Lower leg skin (tissue), 4 donors: ENCODE measurements at places on chromosomes 3 and 15.

- DNase-seq: no peak
Observed at GRCh38 chr15:98999233-98999632, 8.4 kb downstream of the PGPEP1L start.

- DNase-seq: no peak
Observed at GRCh38 chr3:113174801-113175485, 36.4 kb upstream of the BOC start.

DNA sequence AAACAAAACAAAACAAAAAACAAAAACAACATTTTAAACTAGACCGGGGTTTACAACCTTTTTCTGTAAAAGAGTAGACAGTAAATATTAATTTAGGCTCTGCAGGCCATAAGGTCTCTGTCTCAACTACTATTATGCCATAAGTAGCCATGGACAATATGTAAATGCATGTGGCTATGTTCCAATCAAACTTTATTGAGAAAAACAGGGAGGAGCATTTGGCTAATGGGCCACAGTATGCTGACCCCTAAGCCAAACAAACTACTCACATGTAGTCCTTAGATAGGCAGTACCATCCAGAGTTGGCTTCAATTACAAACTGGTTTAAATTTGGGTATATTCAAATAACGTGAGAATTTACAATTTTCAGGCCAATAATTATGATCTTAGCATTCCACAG, 144.2 kb downstream of the TBL1XR1 start:
- no peak for DNase-seq

DNA sequence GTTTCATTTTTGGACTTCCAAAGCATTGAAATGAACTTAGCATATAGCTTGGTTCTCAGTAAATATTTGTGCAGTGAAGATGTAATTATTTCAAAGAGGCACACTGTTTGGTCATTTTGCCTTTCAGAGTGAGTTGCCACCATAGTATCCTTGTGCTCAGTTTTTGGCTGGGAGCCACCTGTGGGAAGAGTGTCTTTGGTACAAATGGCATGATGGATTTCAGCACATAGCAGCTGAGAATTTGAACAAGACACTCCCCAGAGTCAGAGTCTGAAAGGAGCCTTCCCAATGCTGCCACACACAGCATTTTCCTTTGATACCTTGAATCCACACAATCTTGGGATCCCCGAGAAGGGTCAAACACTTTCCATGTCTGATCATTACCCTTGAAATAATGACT, 897.2 kb upstream of the ARPP21 start:
- DNase-seq: no peak

DNA sequence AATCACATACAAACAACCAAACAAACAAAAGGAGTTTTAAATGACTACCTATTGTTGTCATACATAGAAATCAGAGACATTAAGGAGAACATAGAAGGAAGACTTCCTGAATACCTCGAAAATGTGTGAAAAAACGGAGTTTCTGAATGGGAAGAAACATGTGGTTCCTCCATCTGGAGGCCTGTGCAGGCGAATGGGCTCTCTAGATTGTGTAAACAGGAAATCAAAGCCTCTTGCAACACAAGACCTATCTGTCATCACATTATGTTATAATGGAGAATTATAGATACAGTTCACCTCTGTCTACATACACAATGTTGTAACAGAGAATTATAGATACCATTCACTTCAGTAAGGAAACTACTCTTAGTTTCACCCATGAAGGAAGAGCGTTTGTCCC, 44.1 kb downstream of the RUBCN start:
- DNase-seq: no peak

- DNase-seq: no peak
Observed at GRCh38 chr3:129699199-129699598, 92.7 kb upstream of the PLXND1 start.

GRCh38 chr3:77001062-77001701, 38.7 kb upstream of the ROBO2 start:
- no peak for DNase-seq

GRCh38 chr15:71800190-71800589, 10.2 kb upstream of the NR2E3 start:
- no peak for DNase-seq

DNA sequence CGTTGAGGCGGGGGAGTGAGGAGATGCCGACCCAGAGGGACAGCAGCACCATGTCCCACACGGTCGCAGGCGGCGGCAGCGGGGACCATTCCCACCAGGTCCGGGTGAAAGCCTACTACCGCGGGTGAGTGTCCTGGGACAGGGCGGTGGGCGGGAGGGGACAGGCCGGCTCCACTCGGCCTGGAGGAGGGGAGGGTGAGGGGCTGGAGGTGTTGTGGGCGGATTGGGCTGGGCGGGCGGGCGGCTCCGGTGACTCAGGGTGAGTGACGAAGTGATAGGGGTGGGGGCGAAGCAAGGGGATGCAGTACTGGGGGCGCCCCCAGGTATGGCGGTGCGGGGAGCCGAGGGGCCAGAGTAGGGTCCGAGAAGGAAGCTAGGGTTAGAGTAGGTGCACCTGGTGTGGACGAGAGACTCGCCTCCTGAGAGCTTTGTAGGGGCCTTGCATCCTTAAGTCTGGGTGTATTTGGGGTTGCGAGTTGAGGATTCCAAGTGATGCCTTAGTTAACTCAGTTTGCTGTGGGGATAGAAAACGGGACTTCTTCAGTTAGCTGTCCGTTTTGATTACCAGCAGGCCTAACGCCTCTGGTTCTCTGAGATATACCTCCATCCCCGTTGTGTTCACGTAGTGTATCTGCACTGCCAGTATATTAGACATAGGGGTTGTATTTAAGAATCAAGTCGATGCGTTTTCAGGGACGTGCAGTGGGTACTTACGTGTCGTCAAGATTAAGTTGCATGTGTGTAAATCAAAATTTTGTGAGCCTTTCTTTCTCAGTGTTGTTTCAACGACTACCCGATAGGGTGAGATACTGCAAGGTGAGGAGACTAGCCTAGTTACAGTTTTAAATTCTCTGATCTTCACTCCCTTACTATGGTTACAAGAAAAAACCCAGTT, 670 bp downstream of the PRKCI start:
- no peak for DNase-seq

- DNase-seq: no peak
Observed at GRCh38 chr15:98154863-98155262, 194.4 kb downstream of the ARRDC4 start.

- DNase-seq: no peak
Observed at GRCh38 chr3:19811689-19812088, 122.3 kb downstream of the EFHB start.

GRCh38 chr3:141797819-141798447, 34.7 kb downstream of the GRK7 start:
- DNase-seq: no peak

GRCh38 chr15:65082303-65082953, 5.9 kb downstream of the KBTBD13 start:
- no peak for DNase-seq

GRCh38 chr15:81255958-81256320, 59.3 kb downstream of the IL16 start:
- DNase-seq: no peak

DNA sequence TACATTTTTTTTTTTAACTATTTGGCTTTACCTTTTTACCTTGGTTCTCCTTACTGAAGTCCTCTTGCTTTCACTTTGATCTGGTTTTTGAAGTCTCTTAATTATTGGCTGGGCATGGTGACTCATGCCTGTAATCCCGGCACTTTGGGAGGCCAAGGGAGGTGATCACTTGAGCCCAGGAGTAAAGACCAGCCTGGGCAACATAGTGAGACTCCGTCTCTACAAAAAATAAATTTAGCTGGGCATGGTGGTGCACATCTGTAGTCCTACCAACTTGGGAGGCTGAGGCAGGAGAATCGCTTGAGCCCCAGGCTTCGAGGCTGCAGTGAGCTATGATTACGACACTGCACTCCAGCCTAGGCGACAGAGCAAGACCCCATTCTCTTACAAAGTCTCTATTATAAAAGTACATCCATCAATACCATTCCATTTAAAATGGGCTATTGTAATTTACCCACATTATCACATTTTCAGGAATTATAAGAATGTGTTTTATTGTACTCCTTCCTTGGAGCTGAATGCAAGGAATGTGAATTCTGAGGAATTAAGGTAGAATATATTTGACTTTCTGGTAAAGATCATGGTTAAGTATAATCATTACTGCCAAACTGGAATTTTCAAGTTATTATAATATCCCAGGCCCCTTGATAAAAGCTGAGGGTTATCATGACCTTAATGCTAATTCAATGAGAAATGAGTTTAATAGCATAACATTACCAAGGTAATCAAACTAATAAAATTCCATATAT, 49.0 kb downstream of the MSL2 start:
- no peak for DNase-seq

GRCh38 chr3:128945878-128946175, 48.0 kb downstream of the CFAP92 start:
- DNase-seq: no peak

DNA sequence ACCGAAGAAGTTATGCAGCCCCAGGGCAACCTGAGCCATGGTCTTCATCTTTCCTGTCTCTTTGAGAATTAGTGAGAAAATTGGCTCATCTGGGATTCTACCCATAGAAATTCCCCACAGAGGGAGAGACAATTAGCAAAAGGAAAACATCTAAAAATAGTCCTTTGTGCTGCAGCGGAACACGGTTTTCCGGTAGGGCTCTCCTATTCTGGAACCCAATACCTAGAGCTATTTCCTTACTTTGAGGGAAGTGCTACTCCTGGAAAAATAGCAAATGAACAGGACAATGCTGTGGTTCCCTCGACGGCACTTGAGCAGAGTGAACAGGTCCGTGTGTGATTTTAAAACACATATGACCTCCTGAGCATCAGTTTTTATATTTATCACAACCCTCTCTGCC, 210.5 kb downstream of the FGF12 start:
- no peak for DNase-seq
